CD4-positive, alpha-beta T cell (primary cell): ENCODE measurements at places on chromosomes 16 and 17.

DNA sequence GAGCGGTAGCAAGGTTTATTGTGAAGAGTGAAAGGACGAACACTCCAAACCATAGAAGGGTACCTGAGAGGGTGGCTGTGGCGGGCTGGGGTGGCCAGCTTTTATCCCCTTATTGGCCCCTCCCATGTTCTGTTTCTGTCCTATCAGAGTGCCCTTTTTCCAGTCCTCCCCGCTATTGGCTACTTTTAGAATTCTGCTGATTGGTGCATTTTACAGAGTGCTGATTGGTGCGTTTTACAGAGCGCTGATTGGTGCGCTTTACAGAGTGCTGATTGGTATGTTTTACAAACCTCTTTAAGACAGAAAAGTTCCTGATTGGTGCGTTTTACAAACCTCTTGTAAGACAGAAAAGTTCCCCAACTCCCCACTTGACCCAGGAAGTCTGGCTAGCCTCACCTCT is 12.5 kb downstream of the GSG1L2 start:
- no peaks in the 10 kb centered on the region for H3K27me3 ChIP-seq
- no peaks in the 10 kb centered on the region for H3K4me1 ChIP-seq
- H3K27ac ChIP-seq: no peak overlapping the region
- no peaks in the 10 kb centered on the region for H3K36me3 ChIP-seq
- DNase-seq: no peak

- H3K4me3 ChIP-seq: no peak overlapping the region
- no peaks in the 10 kb centered on the region for H3K36me3 ChIP-seq
- H3K27ac ChIP-seq: no peak overlapping the region
- peaks cover 12% of the 10 kb centered on the region for H3K4me1 ChIP-seq
These were observed 33.7 kb downstream of the HOXB1 start for GRCh38 chr17:48497103-48497502.

DNA sequence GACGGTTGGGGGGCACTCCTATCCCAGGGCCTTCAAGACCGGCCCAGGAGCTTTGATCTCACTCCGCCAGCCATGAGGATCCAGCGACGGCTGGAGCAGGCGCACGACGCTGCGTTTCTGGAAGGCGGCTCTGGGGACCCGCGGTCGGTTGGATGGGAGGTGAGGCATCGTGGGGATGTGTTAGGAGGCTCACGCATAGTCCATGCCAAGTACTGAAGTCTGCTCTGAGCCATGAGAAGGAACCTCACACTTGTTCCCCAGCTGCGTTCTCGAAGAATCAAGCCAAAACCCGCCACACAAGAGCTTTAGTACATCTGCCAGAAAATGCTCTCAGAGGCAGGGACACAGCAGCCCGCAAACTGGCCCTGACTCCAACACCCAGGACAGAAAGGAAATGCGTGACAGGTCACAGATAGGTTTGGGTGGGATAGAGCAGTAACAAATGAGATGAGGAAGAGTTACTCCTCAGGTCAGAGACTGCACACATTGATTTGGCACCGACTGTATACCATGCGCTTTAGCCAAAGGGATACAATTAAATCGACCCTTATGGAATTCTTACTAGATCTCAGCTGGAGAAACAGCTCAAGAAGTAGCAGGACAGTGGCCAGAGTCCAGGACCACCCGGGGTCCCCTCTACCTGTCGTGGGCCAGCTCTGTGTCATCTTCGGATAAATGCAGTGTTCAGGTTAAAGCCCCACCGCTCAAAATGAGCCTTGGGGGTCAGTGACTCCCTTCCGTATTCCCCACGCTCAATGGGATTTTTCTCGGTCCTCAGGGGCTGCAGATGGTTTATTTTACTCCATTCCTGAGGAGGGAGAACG is 6.7 kb upstream of the GSG1L start:
- no peak overlapping the region for H3K27ac ChIP-seq
- H3K4me1 ChIP-seq: no peaks in the 10 kb centered on the region
- H3K27me3 ChIP-seq: no peaks in the 10 kb centered on the region
- DNase-seq: no peak
- H3K4me3 ChIP-seq: no peak overlapping the region

DNA sequence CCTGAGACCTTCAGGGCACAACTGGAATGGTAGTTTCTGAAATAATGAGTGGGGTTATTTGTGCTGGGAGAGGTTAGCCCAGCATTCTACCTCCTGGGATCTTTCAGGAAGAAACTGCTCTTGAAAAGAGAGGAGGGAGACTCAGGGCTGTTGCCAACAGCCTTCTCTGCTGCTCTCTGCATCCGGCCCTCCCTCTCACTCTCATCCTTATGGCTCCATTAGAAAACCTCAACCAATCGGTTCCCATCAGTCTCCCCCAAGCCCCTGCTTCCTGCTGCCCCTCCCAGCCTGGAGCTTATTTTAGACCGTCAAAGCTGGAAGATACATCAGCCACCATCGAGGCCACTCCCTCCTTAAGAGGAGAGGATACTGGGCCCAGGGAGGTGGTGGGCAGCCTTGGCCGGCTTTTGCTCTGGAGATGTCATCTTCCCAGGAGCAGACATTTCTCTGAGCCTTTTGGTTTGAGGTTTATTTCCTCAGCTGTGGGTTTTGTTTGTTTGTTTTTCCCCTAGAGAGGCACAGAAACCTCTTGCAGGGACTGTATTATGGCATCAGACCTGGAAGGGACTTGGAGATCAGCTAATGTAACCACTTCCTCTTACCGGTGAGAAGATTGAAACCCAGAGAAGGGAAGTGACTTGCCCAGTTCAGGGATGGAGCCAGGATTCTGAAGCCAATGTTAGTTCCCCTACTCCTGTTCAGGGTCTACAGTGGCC is 2.7 kb downstream of the MPRIP start:
- no peaks in the 10 kb centered on the region for H3K27me3 ChIP-seq
- no peak overlapping the region for H3K27ac ChIP-seq
- peaks cover 54% of the 10 kb centered on the region for H3K4me1 ChIP-seq
- H3K36me3 ChIP-seq: no peaks in the 10 kb centered on the region
- peak; percentile 47 for DNase-seq
- H3K4me3 ChIP-seq: peak overlapping the region; percentile 84

DNA sequence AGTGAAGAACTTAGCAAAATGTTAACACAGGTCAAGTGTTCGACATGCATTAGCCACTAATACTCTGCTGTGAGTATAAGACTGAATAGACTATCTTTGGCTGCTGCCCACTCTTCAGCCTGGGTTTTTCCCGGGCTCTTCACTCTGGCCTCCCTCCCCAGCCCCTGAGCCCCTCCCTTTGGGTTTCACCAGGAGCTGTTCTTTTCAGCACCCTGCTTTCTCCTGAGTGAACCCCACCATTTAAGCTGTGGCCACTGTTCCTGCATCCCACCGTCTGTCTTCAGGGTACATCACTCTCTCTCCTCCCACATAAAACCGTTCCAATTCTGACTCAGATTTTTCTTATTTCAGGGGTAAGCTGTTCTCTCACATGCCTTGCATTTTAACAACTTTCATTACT is 92.0 kb upstream of the ASIC2 start:
- H3K27me3 ChIP-seq: no peaks in the 10 kb centered on the region
- DNase-seq: no peak
- no peaks in the 10 kb centered on the region for H3K4me1 ChIP-seq
- H3K36me3 ChIP-seq: no peaks in the 10 kb centered on the region
